Hair follicle dermal papilla cell (primary cell): ENCODE measurements at places on chromosomes 1 and 21. TPM values are rescaled to one million over a fixed set of nuclear protein-coding genes. Genes with fewer than 3 reads are reported as not detected.

PCAT6 gene
- total RNA-seq, result not detected in 2 replicates

VSIG8 gene
- total RNA-seq, result not detected in 2 replicates

S100A14 gene
- 0.36 and 0.65 TPM in 2 replicates for total RNA-seq

RUNX3 gene
- 8.3 and 12.3 TPM in 2 replicates for total RNA-seq

LENEP gene
- not detected in 2 replicates for total RNA-seq
